ENCODE measurements at places on chromosomes 16 and 17.

- no peak for DNase-seq
Measured at GRCh38 chr16:70597135-70597835, 49.1 kb upstream of the IL34 start.

- DNase-seq = no peak
Measured at GRCh38 chr16:84281074-84281473, 13.6 kb upstream of the WFDC1 start.

- DNase-seq = no peak
Measured at GRCh38 chr17:17380145-17380925, 77.2 kb downstream of the NT5M start.

GRCh38 chr16:26911436-26911835, 155.3 kb upstream of the C16orf82 start:
- DNase-seq = no peak

GRCh38 chr16:24253192-24253591, 2.9 kb upstream of the CACNG3 start:
- peak; percentile 3 for DNase-seq

DNA sequence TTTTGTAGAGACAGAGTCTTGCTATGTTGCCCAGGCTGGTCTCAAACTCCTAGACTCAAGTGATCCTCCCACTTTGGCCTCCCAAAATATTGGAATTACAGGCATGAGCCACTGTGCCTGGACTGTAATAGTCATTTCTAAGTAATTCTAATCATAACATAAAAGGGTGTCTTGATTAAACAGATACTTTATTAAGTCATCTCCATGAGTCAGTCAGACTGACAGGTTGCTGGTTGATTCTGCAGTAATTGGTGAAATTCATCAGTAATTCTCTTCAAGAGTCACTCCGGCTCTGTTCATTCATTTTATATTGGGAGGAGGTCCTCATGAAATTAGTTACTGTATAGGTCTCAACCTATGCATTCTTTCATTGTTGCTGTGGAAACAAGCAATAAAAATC, 85.6 kb downstream of the SPECC1 start:
- no peak for DNase-seq

- no peak for DNase-seq
Measured at GRCh38 chr16:74726716-74727115, 26.1 kb upstream of the MLKL start.

DNA sequence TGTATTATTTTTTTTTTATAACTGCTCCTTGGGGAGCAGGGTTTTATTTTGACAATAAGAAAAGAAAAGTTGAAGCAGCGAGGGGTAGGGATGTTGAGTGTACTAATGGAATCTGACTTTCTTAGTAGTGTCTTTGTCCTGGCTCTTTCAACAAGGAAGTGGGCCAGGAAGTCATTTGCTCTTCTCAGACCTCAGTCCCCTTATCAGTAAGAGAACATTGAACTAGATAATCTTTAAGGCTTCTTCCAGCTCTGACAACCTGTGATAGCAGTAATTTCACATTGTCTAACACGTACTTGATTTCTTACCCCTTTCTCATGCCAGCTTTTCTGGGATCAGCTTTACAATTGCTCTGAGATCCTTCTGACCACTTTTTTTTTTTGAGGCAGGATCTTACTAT, 8.3 kb downstream of the LIG3 start:
- no peak for DNase-seq

GRCh38 chr17:78729641-78730040, 52.4 kb downstream of the CYTH1 start:
- no peak for DNase-seq

DNA sequence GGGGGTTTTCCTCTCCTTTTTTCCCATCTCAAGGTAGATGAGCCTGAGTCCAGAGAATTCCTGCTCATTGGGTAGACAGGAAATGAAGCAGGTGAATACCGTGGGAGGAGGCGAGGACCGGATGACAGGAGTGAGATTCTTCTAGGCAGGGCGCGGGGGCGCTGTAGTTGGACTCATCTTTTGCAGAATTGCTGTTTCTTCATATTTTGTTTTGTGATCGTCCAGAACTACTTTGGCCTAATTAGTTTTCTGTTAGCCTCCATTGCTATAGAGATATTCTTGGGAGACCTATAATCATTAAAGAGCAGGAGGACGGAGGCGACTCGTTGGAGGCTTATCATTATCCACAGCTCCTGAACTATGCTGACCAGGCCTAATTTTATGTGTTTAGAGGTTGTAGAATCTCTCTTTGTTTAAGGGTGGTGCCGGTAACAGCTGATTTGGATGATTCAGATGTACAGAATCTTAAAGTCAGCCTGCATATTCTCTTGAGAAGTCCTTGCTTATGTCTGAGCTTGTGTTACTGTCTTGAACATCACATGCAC, 650 bp downstream of the ATP6V0A1 start:
- no peak for DNase-seq

DNA sequence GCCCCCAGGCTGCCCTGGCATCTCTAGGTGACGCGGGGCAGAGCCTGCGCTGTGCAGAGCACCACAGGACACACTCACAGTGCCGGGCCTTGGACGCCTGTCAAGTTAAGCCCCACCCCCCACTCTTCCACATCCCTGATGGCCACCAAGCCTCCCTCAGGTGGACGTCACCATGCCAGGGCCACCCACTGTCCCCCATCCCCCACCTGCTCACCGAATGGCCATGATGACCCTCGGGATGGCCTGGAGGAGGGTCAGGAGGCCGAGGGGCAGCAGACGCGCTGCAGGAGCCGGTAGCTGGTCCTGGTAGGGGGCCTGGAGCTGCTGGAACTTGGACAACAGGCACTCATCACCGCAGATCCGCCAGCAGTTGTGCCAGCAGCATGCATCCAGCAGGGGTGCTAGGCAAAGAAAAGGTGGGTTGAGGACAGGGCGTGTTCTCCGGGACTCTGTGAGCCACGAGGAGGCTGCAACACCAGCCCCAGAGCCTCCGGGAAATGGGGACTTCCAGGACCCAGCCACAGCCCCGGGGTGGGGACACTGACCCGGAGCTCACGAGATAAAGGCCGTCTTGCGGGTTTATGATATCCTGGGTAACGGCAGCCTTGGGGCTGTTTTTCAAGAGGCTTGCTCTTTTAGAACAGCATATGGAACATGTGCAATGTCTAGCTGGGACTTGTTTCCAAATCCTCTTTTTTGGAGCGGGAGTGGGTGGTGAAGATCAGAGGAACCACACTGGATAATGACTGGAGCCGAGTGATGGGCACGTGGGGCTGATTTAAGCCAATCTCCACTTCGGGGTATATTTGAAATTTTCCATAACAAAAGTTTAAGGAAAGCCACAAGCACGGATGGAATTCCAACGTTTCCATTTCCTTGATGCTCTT, 11.4 kb downstream of the C16orf95 start:
- no peak for DNase-seq

GRCh38 chr16:24747441-24747840, 18.0 kb downstream of the TNRC6A start:
- no peak for DNase-seq

GRCh38 chr16:68267612-68268405, 3.5 kb downstream of the SLC7A6 start:
- DNase-seq = no peak

DNA sequence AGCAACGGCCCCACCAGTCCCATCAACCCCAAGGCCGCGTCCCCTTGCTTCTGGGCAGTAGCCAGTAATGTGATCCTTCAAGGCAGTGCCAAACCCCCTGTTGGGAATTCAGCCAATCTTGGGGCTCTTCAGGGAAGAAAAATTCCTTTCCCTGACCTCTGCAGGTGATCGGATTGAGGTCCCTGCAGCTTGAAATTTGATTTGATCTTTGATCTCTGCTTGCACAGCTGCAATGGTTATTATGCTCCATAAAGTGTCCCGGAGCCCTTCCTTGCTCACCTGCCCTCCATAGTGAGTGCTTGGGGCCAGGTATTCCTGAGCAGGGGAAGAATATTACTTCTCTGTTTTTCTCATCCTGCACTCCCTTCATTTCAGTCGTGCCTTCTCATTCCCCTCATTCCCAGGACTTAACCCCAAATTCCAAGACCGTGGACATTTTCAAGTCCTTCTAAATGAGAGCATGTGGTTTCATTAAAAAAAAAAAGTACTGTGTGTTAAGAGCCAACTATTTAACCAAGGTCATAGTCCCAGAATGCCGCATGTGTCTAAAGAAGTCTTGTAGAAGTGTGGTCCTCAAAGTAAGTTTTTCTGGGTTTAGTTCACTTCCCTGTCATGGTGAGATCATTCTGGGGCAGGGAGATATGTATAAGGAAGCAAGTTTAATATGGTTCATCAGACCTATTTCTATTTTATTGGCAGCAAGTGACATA, 56.3 kb downstream of the SOX9 start:
- no peak for DNase-seq

DNA sequence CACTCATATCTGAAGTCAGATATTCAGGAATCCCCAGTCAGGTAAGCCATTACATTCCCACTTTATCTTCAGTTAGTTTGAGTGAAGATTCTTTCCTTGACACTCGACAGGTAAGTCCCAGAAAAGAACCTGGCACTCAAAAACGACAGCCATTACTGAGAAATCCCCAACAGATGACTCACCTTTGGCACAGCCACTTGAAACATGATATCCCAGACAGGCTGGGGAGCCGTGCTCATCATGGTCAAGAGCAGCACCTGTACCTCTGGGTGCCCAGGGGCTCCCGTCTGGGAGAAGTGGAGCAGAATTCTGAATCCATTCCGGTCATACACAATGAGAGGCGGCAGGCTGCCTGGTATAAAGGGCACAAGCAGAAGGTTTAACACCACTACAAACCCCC, 16.8 kb upstream of the COG7 start:
- no peak for DNase-seq

DNA sequence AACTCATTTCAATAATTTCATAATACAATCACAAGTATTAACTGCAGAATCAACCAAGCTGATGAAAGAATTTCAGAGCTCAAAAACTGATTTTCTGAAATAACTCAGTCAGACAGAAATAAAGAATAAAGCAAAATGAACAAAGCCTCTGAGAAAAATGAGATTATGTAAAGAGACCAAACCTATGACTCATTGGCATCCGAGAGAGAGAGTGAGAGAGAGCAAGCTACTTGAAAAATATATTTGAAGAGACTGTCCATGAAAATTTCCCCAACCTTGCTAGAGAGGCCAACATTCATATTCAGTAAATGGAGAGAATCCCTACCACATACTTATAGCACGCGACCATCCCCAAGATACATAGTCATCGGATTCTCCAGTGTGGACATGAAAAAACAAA, 1376.4 kb downstream of the CDH11 start:
- DNase-seq = no peak

GRCh38 chr17:42659079-42659931, at the start of gene TUBG2:
TUBG2 (plus strand) TSS chr17:42659284; CDS start chr17:42659504, 220 bp downstream.
- peak; percentile 70 for DNase-seq

DNA sequence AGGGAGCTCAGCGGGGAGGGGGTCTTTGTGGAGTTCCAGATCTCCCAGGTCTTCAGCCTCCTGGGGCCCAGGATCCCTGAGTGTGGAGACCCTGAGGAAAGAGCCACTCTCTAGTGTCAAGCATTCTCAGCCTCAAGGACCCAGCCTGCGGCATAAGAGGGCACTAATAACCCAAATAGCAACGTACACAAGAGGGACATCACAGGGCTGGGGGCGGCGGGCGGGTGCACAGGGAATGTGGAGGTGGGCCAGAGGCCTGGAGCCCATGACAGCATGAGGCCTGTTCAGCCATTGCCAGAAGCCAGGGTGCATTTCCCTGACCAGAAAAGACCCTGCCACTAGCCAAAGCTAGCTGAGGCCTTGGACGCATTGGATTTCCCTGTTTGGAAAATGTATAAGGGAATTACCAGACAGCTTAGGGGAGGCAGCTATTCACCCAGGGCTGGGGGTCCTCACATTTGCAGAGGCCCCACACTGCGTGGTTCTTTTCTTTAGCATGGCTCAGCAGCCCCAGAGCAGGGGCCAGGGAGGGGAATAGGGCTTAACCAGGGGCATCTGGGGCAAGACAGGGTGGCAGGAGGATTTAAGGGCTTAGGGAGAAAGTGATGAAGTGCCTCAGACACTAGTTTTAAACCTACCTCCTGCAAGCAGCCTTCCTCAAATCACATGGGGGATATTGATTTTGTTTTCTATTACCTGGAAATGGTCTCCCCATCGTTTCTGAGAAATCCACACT, 13.5 kb upstream of the ALOX15B start:
- DNase-seq = no peak

DNA sequence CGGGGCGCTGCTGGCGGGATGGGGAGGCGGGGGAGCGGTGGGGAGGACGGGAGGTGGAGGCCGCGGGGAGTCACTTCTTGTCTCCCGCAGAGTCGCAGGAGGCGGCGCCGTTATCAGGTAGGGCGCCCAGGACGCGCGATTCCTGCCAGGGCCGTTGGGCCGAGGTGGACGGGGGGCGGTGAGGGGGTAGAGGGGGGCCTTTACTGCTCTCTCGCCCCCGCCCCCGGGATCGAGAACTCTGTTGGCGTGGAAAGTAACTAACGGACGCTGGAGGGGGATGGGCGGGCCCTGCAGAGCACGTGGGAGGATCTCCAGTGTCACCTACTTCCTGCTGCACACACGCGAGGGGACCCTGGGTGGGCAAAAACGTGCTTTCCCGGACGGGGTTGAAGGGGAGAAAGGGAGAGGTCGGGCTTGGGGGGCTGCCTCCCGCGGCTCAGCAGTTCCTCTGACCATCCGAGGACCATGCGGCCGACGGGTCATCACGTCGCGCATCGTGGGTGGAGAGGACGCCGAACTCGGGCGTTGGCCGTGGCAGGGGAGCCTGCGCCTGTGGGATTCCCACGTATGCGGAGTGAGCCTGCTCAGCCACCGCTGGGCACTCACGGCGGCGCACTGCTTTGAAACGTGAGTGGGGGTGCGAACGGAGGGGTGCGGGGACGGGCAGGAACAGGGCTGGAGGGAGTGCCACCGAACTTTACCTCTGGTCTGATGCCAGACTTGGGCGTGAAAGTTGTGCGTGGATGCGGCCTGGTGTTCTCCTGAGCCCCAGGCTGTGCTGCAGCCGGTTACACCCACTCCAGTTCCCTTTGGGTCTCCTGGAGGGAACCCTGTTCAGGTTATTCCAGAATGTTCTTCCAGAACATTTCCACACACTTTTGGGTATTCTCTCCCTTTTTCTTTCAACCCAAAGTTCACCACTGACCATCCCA, 569 bp downstream of the PRSS21 start:
- DNase-seq = no peak

DNA sequence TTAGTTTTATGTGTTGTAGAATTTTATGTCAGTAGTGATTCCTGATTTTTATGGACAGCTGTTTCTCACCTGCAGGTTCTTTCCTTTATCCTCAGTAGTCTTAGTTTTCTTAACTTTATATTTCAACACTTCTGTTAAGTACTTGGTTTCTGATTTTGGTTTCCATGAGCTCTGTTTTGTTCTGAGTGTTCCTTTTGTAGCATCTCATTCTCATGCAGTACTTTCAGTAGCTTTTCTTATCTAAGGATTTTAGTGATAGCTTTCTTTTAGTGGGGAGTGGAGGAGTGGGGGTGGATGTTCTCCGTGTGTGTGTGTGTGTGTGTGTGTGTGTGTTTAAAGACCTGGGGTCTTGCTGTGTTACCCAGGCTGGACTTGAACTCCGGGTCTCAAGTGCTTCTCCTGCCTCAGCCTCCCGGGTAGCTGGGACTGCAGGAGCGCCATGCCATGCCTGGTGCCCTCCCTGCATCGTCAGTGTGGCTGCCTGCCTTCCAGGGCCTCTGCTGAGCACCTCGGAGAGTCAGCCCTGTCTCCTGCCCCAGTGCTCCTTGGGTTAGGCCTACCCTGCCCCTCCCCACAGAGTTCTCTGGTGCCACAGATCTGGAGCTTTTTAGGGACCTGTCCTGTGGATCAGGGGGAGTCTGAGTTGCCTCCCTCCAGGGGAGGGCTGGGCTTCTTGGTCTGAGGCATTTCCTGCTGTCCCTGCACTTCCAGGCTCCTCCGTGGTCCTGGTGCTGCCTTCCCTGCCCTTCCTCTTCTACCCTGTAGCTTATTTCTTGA, 4.3 kb upstream of the ZNF750 start:
- DNase-seq = no peak

- DNase-seq = no peak
Measured at GRCh38 chr17:46836500-46836899, 14.9 kb upstream of the WNT9B start.

Data from stimulated activated CD4-positive, alpha-beta T cell treated with anti-CD3 and anti-CD28 coated beads, Interleukin-1b, Interleukin-23, amount 100 ng/mL, for 1 hour (primary cell).